ENCODE measurements at places on chromosomes 1 and 21.

DNA sequence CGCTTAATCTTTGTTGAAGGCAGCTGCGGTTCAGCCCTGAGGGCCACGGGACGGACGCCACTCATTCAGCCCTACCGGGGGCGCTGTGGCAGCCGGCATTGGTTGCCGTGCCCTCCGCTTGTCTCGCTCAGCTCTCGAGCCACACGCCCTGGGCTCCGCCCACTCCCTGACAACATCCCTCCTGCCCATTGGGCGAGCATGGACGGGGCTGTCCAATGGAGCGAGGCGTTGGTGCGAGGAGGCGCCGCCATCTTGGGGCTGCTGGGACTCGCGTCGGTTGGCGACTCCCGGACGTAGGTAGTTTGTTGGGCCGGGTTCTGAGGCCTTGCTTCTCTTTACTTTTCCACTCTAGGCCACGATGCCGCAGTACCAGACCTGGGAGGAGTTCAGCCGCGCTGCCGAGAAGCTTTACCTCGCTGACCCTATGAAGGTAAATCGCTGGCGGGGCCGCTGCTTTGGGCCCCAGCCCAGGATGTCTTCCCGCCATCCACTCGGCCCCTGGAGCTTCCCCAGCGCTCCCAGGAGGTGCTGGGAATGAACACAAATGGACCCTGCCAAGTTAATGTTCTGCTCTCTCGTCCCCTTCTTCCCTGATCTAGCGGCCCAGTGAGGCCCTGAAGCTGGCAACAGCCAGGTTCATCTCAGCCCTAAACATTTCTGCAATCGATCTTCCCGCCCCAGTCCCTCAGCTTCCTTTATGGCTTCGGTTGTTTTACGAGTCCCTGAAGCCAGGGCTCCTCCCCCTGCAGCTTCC, at the start of gene SRP9:
Gene SRP9, plus strand, starts transcription at position 244 of the 754 bp plus-strand sequence. Its CDS starts 115 bp downstream, at position 359.
- peak; percentile 91 for DNase-seq

DNA sequence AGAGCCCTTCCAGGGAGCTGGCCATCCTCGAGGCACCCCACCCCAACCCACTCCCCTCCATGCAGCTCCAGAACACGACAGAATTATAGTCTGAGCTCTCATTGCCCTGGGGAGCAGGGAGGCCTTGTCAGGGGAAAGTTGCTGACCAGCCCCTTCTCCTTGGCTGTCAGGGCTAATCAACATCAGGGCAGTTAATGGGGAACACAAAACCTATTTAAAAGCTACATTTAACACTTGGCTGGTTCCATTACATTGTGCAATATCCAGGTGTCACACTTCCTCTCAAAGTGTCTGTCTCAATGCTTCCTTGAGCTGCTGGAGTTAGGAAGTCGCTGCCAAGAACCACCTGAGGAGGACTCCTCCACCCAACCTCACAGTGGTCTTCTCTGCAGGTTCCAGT, 111.8 kb upstream of the GRIK3 start:
- DNase-seq, result no peak

DNA sequence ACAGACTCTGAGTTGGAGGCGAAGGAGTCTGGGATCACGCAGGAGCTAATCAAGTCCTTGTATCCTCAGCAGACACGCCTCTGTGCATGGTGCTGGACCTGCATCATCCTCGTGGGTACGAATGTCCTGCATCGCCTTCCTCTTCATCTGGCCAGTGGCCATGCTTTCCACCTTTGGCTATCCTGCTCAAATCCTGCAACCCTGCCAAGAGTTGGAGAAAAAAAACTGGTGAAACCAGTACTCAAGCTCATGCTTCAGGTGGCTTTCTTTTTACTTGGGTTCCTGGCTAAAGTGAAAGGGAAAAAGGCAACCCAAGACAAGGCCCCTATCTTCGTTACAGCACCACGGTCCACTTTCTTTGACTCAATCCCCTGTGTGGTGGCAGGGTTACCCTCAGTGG, 8.9 kb downstream of the SETSIP start:
- no peak for DNase-seq

GRCh38 chr21:15964236-15964855, 234.6 kb downstream of the USP25 start:
- DNase-seq, result no peak

- no peak for DNase-seq
These were observed 3.9 kb upstream of the VPS72 start for GRCh38 chr1:151193856-151194255.

GRCh38 chr1:164930241-164930640, 371.3 kb downstream of the PBX1 start:
- DNase-seq, result no peak

DNA sequence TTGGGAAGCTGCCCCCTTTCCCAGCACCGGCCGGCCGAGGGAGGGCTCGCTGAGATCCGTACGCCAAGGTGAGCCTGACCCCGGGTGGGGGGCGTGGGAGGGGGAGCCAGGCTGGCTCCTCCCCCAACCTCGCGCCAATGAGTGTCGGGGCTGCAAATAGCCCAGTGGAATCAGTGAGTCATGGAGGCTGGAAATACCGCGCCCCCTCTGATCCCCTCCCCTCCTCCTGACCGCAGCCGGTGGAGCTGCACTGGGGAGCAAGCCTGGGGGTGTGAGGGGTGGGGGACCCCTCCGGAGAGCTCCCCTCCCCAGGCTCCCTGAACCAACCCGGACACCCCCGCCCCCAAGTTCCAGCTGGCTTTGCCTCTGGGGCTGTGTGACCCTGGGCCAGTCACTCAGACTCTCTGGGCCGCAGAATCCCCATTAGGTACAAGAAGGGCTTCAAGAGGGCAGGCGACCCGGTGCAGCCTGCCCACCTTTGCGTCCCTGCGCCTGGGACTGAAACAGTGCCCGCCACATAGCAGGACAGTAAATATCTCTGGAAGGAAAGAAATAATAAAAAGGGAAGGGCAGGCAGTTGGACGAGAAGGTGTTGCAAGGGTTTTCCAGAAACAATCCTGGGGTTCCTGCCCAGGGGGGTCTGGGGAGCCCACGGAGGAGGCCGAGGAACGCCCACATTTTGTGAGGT, 4.5 kb downstream of the HSPB7 start:
- no peak for DNase-seq

DNA sequence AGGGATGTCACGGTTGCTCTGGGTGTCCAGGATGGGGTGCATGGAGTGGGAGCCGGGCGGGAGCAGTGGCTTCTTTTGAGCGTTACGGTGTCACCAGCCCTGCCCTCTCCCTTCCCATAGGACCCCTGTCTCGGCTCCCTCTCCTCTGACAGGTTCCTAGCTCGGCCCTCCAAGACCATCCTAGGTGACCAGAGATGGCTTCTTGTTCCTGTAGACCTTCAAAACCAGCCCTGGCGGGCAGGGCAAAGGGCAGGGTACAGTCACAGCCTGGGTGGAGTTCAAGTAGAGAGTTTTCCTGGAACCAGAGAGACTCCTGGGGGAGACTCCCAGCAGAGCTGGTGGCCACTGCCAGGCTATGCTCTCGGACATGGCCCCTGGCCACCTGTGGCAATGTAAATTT, 345.6 kb upstream of the AJAP1 start:
- no peak for DNase-seq

Measured in NCI-H2081 treated with DMSO at 0.1 percent for 48 hours (cell line).